NCI-H460 (cell line): ENCODE measurements at places on chromosomes 16 and 17.
A peak's percentile ranks its signal among the peaks of the same experiment; 100 is the strongest.

- no peak for DNase-seq
Observed at GRCh38 chr16:86248310-86248905, 261.9 kb upstream of the FOXF1 start.

- no peak for DNase-seq
Observed at GRCh38 chr17:38600416-38600815, 5.3 kb downstream of the SRCIN1 start.

DNA sequence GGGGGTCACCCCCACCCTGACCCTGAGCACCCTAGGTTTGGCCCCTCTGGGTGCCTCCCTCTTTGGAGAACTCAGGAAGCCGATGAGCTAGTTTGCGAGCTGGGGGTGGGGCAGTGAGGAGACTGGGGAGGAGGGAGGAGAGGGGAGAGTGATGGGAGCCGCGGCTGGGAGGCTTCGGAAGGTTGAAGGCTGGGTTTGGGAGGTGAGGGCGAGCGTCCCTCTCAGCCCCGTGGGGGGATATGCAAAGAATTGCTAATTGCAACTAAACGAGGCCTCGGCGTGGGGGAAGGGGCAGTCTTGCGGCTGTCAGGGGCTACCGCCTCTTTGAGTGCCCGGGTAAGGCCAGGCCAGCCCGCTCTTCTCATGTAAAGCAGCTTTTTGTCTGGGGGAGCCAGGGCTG is 17.6 kb upstream of the FZD2 start:
- no peak for DNase-seq

GRCh38 chr16:29760567-29761279 is 14.9 kb upstream of the C16orf54 start:
- DNase-seq = no peak

- DNase-seq = no peak
Observed at GRCh38 chr17:3906881-3907280, 9.4 kb downstream of the P2RX1 start.

DNA sequence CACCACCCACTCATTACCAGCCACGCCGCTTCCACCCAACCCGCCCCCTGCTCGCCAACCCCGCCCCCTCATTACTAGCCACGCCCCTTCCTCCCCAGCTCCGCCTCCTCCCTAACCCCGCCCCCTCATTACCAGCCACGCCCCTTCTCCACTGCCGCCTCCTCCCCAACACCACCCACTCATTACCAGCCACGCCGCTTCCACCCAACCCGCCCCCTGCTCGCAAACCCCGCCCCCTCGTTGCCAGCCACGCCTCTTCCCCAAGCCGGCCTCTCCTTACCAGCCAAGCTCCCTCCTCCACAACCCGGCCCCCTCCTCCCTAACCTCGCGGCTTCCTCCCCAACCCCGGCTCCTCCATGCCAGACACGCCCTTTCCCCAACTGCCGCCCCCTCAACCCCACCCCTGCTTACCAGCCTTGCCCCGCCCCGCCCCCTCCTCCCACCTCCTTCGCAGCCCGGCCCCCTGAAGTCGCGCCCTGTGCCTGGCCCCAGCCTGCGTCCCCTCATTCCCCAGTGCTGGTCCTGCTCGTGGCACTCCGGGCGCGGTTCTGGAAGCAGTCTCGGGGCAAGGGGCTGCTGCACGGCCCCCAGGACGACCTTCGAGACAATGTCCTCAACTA is 7.3 kb downstream of the SLC22A31 start:
- no peak for DNase-seq

DNA sequence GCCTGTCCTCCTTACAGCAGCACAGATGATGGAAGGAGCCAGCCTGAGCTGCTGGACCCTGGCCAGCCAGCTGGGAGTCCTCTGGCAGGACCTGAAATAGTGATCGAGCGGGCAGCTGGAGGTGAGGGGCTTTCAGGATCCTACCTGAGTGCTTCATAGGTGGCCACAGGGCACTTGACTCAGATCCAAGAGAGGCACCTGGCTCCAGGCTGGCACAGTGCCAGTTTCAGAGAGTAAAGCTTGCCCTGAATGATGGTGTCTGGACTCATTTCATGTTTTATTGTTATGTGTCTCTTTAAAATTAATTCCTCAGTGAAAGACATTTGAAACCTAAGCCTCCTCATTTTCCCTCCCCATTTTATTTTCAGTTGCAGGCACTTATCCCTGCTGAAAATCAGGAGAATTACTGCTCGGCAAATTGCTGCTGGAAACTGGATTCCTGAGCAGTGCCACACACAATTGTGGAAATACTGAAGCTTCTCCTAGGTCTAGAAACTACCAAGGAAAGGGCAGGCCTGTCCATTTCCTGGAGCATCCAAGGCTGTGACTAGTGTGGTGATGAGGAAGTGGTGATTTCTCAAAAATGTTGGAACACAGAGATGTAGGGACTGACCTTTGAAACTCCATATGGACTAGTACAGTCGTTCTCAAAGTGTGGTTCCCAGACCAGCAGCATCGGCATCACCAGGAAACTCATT is 16.1 kb upstream of the ADAMTS18 start:
- DNase-seq = no peak

- no peak for DNase-seq
Observed at GRCh38 chr16:16063683-16064082, 114.3 kb downstream of the ABCC1 start.

- no peak for DNase-seq
Observed at GRCh38 chr16:75139498-75139897, 8.8 kb upstream of the ZFP1 start.

DNA sequence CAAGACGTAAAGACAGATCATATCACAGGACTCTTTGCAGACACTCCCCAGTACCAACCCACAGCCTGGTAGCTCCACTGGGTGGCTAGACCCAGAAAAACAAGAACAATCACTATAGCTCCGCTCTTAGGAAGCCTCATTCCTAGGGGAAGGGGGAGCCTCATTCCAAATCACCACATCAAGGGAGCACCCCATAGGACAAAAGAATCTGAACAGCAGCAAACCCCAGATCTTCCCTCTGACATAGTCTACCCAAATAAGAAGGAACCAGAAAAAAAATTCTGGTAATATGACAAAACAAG is 237.8 kb downstream of the CEP112 start:
- DNase-seq = no peak

GRCh38 chr16:56227936-56228335 is 36.6 kb downstream of the GNAO1 start:
- DNase-seq = no peak

GRCh38 chr17:76122431-76123190 is 18.4 kb downstream of the FOXJ1 start:
- DNase-seq = no peak

DNA sequence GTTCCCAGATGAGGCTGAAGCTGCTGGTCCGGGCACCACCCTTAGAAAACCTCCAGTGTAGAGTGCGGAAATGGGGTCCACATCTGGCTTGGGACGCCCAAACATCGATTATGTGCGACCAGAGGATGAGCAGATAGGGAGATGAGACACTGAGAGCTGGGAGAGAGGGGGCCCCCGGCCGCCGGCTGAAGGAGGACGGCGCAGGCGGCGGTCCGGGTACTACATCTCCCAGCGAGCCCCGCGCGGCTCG is 182 bp upstream of the SPECC1 start:
- no peak for DNase-seq

DNA sequence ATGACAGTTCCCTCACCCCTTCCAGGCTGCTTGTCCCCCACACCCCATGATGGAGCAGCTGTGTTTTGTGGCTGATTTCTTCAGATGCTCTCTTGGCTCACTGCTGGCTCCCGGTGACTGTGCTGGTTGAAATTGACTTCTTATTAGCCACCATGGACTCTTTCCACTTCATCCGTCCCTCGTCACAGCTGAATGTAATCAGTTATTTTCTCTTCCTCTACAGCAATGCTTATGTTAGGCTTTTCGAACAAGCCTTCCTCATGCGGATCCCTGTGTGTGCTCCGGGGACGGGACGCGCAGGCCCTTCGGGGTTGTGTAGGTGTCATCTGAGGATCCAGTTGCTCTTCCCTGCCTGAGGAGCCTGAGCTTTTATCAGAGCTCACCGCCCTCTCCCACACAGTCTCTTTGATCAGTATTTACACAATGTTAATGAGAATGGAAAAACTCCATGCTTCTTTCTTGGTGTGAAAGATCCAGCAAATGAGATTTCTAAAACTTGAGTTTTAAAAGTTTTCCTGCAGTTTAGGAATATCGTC is 87.5 kb downstream of the RPTOR start:
- no peak for DNase-seq

GRCh38 chr17:72812823-72813222 is 279.7 kb downstream of the SLC39A11 start:
- DNase-seq = no peak

- DNase-seq = peak; percentile 55
Observed at GRCh38 chr16:9033125-9033830, 58.2 kb upstream of the HAPSTR1 start.

GRCh38 chr16:19696328-19696727 is 21.7 kb downstream of the KNOP1 start:
- DNase-seq = peak; percentile 27

DNA sequence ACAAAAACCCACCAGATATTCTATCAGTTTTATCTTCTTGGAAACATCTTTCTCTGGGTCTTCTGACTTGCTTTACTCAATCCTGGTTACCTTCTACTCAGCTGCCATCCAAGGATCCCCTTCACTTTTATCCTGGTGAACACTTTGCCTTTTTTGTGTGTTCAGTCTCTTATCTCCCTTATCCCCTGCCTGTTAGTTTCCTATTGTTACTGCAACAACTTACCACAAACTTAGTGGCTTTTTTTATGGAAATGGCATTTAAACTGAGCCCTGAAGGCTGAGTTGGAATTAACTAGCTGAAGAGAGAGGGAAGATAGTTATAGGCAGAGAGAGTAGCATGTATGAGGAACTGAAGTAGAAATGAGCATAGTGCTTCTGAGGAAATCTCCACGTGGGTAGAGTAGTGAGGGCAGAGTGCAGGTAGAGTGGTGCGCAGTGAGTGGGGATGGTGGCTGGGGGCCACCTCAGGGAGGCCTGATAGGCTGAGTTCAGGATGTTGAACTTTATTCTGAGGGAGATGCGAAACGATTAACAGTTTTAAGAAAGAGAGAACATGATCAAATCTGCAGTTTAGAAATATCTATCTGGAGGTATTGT is 26.3 kb downstream of the TANGO6 start:
- DNase-seq = no peak

DNA sequence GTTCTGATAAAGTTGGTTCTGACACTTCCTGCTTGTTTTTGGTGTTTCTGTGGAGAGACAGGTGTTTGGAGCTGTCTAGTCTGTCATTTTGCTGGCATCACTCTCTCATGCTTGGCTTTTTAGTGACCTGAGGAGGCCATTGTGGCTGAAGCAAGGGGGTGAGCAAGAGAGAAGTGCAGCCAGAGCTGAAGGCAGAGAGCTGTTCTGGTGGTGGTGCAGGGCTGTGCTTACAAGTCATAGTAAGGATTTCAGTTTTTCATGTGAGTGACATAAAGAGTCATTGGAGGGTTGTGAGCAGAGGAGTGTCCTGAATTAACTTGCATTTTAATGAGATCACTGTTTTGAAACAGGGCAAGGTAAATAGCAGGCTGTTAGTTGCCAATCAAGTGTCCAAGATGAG is 97.5 kb downstream of the CHD9 start:
- DNase-seq = no peak

- DNase-seq = no peak
Observed at GRCh38 chr17:76383546-76384221, 725 bp upstream of the SPHK1 start.

DNA sequence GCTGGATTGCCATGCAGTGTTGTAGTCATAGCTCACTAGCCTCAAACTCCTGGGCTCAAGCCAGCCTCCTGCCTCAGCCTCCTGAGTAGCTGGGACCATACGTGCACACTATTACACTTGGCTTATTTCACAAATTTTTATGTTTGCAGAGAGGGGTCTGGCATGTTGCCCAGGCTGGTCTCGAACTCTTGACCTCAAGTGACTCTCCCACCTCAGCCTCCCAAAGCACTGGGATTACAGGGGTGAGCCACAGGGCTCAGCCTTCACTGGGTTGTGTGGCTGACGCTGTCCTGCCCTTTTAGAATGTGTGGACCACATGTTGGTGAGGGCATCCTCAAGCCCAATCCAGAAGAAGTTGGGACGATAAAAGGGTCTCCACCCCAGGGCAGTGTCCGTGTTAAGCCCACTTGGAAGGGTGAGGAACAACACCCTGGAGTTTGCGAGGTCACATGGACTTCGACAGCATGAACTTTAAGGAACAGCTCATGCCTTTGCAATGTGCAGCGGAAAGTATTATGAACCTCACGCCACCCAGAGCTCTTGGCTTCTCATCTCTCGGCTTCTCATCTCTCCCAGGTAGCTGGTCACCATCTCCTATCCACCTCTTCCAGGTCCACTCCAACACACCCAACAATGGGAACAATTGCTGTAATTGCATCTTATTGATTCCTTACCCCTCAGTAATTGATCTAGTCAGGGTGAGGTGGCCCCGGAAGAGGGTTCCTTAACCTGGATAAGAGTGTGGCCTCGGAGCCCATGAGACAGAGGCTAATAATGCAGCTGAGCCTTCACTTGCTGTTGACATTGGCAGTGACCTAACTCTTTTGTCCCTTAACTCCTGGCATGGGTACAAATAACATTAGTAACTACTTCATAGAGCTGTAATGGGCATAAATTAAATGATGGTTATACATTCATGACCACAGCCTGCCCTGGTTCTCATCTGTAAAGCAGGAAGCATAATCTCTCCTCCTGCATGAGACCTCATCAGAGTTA is 6.7 kb downstream of the FOXL1 start:
- no peak for DNase-seq

- no peak for DNase-seq
Observed at GRCh38 chr16:75483222-75483621, 12.0 kb downstream of the CHST6 start.

DNA sequence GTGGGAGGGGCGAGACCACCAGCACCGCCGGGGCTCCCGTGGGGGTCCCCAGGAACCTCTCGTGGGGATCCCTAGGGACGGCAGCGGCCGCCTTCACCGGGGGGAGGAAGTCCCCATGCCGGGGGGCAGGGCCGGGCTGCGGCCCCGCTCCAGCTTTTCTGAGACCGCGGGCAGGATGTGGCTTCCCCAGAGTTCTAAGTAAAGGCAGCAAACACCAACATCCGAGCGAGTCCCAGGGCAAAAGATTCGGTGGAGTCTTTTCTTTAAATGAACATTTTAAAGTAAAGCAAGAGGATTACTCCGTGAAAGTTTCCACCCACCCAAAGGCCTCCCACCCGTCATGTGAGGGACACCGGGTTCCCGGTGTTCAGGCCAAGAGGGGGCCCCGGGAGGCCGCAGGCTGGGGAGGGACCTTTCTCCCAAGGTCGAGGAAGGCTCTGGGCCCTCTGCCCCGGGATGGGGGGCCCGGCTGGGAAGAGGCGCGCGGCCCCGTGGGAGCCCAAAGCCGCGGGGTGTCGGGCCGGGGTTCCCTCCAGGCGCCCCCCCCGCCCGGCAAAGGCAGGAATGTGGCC is 137.2 kb upstream of the RPH3AL start:
- no peak for DNase-seq

DNA sequence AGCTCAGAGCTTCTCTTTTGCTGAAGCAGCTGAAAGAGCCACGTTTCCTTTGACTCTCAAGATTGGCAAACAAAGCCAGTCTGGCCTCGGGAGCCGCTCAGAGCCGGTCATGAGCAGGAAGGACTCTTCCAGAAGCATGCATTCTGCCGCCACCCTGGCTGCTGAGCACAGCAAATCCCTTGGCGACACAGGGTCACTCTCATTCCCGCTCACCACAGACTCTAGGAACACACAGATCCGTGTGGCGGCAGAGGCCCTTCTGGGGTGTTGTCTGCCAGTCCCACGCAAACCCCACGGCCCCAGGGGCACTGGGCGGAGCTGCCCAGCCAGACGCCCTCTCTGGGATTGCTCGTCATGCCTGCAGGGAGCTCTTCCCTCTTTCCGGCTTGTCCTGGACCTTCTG is 157.0 kb downstream of the C16orf95 start:
- no peak for DNase-seq
